ENCODE measurements at places on chromosomes 5 and 9.

DNA sequence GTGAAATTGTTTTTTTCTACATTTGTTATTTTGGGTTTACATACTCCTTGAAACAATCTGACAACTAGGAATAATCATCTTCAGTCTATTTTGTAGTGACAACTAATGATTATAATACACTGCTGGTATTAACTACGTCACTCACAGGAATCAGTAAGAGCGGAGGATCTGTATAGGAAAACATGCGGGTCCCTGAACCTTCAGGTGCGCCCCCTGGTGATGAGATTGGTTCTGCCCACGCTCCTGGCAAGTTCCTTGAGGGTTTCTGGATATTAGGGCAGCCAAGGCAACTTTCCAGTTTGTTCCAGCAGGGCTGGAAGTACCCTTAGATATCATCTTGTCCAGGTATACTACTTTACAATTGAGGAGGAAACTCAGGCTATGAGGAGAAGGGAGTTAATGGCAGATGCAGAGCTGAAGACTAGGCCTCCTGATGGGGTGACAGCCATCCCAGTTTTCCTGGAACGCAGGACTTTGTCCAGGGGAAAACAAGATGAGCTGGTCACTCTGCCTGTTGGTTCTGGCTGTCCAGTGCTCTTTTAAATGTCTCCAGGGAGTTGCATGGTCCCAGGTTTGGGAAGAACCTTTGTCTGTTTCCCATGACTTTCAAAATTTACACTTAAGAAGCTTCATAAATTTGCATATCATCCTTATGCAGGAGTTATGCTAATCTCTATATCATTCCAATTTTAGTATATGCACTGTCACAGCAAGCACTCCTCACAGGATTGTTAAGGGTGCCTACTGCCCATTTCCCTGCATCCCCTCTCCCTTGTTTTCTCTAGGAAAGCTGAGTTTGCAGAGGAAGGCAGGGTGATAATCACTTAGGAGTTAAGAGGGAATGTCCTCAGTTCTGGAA, 14.9 kb upstream of the WNT8A start:
- DNase-seq, result peak; percentile 76

DNA sequence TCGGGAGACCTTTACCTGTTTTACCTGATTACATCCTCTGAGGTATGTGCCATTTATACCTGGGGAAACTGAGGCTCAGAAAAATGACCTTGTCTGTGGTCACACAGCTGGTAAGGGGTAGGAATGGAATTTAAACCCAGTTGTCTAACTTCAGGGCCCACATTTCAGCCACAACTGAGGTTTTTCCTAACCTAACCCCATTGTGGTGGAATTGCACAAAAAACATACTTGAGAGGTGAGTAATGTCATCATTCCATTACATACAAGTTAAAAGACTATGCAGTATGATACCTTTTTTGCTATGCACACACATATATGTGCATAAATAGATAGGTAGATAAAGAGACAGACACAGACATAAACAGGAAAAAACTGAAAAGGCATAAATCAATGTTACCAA, 14.1 kb downstream of the FGF1 start:
- peak; percentile 81 for DNase-seq

- no peak for DNase-seq
Measured at GRCh38 chr5:154408811-154409210, 37.0 kb upstream of the SAP30L start.

GRCh38 chr9:71755869-71756268, 12.4 kb downstream of the CEMIP2 start:
- DNase-seq, result no peak

GRCh38 chr5:73452215-73452614, 3.6 kb upstream of the FOXD1 start:
- DNase-seq, result no peak

- DNase-seq, result no peak
Measured at GRCh38 chr5:71832812-71833715, 114.0 kb downstream of the CARTPT start.

DNA sequence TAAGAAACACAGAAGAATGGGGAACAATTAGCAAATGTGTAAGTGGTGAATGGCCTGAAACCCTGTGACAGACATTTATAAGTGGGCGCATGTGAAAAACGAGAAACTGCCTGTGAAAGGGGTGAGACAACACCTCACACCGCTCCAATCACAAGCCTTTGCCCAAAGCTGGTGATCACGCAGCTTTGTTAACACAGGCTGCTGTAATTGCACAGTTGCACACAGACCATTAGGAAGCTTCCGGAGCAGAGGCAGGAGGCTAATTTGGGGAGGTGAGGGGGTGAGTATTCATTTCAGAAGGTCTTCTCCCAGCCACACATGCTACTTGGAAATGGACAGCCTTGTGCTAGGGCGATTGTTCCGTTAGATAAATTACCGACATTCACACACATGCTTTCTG, 294.0 kb downstream of the MED10 start:
- DNase-seq, result no peak

All from astrocyte of the spinal cord (primary cell).